ENCODE measurements at places on chromosomes 16 and 17.

DNA sequence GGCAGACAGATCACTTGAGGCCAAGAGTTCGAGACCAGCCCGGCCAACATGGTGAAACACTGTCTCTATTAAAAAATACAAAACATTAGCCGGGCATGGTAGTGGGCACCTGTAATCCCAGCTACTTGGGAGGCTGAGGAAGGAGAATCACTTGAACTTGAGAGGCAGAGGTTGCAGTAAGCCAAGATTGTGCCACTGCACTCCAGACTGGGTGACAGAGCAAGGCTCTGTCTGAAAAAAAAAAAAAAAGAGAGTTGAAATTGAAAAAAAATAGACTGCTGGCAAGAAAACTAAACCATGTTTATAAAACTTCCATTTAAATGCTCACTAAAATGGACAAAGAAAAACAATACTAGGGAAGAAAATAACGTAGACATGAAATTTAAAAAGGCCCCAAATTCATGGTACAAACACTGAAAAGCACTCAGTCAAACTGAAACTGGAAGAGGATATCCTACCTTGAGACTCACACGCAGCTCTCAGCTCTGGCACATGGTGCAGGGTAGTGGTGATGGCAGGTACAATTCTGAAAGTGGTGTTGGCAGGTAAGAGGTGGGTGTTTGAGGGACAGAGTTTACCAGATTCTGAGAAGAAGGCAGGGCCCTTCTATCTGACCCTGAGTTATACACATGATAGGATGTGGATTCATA lies 19.3 kb downstream of the CNTROB start:
- no peak for DNase-seq

DNA sequence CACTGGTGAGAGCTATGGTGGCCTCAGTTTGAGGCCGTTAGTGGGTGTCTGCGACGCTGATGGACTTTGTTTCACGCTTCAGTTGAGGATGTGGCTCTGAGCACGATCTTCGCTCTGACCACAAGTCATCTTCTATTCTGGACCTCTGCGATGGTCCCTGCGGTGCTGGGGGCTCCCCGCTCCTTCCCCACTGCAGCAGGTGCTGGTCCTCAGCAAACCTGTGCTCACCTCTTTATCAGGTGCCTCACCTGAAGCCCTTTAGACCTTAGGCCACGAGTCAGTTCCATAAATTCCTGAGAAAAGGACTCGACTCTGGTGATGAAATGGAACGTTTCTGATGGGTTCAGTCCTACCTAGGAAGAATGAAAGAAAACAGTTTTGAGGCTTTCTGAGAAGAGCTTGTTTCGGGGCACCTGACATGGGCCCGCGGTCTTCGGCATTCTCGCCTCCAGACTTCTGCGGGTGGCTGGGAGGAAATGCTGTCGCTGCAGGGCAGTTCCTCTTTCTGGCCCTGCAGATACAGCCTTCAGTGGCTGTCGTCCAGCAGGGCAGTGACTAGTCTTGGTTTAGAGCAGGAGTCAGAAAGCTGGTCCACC lies 4.7 kb downstream of the KCTD5 start:
- no peak for DNase-seq

DNA sequence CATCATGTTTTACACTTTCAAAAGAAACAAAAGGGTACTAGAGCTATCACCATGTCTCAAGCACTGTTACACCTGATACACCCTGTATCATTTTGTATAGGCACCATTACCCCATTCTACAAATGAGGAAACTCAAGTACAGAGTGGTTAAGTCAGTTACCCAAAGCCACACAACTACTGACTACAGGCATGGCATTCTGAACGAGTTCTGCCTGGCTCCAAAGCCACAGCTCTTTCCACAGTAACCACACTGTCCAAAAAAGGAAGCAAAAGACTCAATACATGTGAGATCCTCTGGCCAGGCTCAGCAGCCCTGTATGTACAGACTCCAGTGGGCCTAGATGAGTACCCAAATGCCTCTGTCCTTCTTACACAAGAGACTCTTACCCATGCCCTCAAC lies 4.7 kb downstream of the DYNC1LI2 start:
- DNase-seq, result no peak

DNA sequence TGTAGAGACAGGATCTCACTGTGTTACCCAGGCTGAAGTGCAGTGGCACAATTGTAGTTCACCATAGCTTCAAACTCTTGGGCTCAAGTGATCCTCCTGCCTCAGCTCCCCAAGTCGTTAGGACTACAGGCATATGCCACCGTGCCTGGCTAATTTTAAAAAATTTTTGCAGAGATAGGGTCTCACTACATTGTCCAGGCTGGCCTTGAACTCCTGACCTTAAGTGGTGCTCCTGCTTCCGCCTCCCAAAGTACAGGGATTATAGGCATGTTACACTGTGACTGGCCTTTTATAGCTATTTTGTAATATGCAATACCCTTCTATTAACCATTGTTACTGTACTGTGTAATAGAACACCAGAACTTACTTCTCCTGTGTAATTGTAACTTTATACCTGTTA lies 139.3 kb upstream of the ZNF267 start:
- no peak for DNase-seq

GRCh38 chr17:81667754-81668153 lies 1.2 kb downstream of the CCDC137 start:
- DNase-seq, result no peak

- peak; percentile 35 for DNase-seq
Observed at GRCh38 chr17:67421869-67422273, 44.8 kb downstream of the PITPNC1 start.

DNA sequence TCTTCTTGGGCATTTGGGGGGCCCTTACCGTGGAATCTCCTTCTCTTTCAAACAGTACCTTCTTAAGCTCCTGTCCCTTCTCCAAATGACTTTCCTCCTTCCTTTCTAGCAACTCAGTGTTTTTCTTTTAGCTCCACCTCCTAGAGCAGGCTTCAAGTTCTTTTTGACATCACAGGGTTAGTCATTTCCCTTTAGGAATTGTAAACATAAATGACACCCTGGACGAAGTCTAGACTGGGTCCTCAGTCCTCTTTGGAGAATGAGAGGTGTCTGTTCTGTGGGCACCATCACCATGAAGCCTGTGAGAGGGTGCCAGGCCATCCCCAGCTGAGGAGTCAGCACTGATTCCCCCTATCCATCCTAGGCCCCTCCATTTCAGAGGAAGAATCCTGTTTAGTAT lies 94.7 kb downstream of the SALL1 start:
- DNase-seq, result no peak

GRCh38 chr17:44384823-44385286 lies 4.6 kb downstream of the ITGA2B start:
- DNase-seq, result no peak

GRCh38 chr17:49069585-49070273 lies 62.8 kb upstream of the B4GALNT2 start:
- DNase-seq, result no peak

GRCh38 chr17:43418441-43419374 lies 19.9 kb downstream of the ARL4D start:
- DNase-seq, result no peak

- no peak for DNase-seq
Observed at GRCh38 chr16:86335266-86336172, 174.8 kb upstream of the FOXF1 start.

- DNase-seq, result no peak
Observed at GRCh38 chr17:44037471-44037870, 22.7 kb upstream of the TMEM101 start.

GRCh38 chr16:26644912-26645543 lies 421.7 kb upstream of the C16orf82 start:
- no peak for DNase-seq

GRCh38 chr16:46613352-46613751 lies 7.8 kb downstream of the SHCBP1 start:
- DNase-seq, result no peak

DNA sequence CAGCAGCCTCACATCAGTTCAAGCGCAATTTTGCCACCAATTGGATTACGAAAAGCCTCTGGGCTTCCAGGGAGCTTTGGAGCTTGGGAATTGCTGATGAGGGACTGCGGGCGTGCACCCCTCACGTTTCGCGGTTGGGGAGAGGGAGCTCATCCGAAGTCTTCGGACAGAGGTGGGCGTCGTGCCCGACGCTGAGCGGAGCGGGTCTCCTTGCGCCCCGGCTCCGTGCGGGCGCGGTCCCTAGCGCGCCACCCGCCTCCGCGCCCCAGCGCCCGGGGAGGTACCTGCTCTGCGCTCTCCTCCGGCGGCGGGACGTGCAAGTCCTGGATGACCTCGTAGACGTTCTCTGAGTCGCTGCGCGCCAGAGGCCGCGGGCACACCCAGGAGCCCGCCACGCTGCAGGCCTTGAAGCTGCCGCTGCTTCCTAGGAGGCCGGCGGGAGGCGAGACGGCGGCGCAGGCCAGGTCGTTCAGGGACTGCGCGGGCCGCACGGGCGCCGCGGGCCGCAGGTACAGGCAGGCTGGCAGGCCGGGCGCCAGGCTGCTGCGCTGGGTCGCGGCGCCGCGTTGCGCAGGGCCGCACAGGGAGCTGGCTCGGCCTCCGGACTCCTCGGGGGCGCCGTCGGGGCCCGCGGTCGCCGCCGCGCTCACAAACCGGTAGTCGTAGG lies 3.2 kb downstream of the ARHGAP27 start:
- DNase-seq, result no peak

DNA sequence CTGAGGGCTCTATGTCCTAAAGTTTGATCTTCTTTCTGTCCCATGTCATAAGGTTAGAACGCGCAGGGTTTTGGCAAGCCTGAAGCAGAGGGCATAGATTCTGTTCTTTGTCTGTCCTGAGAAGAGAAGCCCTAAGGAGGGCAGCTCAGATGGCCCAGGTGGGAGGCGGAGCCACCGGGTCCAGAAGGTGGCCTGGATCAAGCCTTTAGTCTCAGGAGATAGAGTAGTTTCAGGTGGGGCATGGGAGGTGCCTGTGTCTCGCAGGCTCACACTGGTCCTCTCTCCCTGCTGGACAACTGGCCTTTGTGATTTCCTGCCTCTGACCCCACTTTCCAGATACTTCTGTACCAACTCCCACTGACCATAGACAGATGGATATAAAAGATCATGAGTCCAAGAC lies 44.2 kb upstream of the DNAJA2 start:
- no peak for DNase-seq

DNA sequence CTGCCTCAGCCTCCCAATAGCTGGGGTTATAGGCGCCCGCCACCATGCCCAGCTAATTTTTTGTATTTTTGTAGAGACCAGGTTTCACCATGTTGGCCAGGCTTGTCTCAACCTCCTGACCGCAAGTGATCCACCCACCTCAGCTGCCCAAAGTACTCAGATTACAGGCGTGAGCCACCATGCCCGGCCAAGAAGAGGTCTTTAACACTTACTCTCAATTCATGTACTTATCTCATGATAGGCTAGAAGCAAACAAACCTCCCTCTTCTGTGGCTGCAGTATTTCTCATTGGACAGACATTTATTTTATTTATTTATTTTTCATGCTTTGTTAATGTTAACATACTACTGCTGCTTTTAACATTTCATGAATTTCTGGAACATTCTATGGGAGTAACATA lies 7.0 kb upstream of the NT5C start:
- DNase-seq, result no peak

DNA sequence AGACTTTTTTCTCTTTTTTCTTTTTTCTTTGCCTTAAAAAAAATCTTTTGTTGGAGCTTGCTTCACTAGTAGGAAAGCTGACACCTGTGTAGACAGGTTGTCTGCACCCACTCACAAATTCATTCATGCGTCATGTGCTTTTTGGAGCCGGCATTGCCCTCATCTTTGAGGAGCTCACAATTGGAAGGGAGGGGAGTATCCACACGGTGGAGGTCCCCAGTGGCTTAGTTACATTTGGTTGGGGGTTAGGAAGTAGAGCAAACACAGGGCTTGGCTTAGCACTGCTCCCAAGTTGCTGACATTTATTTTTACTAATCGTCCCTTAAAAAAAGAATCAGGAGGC lies 18.7 kb upstream of the MEIOB start:
- no peak for DNase-seq

DNA sequence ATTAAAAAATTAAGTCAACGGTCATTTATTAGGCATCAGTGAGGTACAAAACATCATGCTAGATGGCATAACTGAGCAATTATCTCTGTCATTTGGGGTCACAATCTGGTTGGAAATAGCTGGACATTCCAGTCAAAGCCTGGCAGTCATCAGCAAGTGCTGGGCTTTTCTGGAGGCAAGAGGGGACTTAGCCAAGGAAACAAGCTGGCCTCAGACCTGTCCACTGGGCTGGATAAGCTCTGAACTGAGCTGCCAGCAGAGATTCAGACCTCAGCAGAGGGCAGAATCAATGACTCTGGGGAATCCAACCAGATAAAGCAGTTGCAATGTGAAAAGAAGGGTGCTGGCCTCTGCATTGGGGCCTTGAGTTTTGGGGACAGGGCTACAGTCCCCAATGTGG lies 161.9 kb upstream of the NOL11 start:
- DNase-seq, result no peak

- DNase-seq, result no peak
Observed at GRCh38 chr16:30761427-30761927, 385 bp downstream of the CFAP119 start.

DNA sequence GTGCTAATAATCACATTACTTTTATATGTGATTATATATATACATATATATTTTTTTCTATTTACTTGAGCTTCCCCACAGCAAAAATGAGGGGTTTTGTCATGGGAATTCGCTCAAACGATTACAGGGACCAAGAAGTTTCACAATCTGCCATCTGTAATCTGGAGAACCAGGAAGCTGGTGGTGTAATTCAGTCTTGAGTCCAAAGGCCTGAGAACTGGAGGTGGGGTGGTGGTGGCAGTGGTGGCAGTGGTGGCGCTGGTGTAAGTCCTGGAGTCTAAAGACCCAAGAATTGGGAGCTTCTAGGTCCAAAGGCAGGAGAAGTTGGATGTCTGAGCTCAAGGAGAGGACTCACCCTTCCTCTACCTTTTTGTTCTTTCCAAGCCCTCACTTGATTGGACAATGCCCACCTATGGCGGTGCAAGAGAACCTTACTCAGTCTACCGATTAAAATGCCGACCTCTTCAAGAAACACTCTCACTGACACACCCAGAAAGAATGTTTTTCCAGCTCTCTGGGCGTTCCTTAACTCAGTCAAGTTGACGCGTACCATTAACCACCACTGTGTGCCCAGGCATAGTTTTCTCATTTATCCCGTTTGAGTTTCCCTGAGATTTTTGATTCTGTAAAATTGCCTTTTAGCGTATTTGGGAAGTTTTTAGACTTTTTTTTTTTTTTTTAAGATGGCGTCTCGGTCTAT lies 31.9 kb downstream of the POLR2A start:
- DNase-seq, result no peak
